Trophoblast cell (in vitro differentiated cells and primary cell): ENCODE measurements at places on chromosomes 11 and 22.
A peak's percentile ranks its signal among the peaks of the same experiment; 100 is the strongest.

DNA sequence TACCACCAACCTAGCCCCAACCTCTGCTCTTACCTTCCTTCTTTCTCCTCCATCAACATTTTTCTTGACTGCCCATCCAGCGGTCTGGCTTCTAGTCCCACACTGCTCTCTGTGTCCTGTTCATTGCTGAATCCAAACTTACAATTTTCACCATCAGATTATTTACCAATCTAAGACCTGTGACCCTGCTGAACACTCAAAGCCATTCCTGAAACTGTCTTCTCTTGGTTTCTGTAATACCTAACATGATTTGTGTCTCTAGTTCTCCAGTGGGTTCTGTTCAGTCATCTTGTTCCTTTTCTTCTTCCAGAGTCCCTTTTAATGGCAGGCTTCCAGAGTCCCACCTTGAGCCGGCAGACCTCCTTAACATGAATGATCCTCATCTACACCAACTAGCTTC is 24.1 kb downstream of the RRAS2 start:
- DNase-seq: no peak

GRCh38 chr22:49212466-49212865 is 615.2 kb downstream of the BRD1 start:
- no peak for DNase-seq

DNA sequence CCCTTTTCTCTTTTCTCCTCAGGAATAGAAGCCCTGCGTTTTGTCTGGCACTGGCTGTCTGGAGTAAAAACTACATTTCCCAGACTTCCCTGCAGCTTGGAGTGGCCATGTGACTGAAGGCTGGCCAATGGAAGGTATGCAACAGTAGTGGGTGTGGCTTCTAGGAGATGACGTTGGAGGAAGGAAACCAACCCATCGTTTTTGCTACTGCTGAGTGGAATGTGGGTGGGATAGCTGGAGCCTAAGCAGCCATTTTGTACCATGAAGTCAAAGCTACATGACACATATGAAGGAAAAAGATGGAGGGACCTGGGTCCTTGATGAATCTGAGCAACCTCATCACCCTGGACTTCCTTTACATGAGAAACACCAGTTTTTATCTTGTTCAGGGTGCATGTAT is 19.6 kb downstream of the FGF3 start:
- peak; percentile 30 for DNase-seq

GRCh38 chr22:41360126-41360525 is 21.6 kb upstream of the TEF start:
- no peak for DNase-seq

DNA sequence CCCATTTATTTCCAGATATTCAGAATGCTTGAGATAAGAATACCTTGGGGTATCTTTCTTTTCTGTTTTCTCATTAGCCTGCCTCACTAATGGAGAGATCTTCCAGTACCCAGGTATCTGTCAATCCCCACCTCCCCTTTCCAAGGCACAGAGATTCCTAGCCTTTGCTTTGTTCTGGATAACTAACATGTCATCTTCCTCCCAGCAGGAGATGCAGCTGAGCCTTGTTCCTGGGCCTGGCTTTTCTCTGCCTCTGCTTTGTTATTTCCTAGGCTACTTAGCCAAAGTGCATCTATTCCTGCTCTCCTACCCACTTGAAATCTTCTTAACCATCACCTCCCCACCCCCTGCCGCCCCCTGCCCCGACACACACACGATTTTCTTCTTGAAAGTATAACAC is 297.1 kb downstream of the NELL1 start:
- DNase-seq: no peak

- peak; percentile 99 for DNase-seq
Observed at GRCh38 chr11:3378426-3379423, at the start of gene ZNF195. ZNF195 (minus strand) TSS chr11:3379146; CDS start chr11:3379040, 106 bp downstream.

- no peak for DNase-seq
Observed at GRCh38 chr11:33713856-33714398, 13.3 kb upstream of the C11orf91 start.

DNA sequence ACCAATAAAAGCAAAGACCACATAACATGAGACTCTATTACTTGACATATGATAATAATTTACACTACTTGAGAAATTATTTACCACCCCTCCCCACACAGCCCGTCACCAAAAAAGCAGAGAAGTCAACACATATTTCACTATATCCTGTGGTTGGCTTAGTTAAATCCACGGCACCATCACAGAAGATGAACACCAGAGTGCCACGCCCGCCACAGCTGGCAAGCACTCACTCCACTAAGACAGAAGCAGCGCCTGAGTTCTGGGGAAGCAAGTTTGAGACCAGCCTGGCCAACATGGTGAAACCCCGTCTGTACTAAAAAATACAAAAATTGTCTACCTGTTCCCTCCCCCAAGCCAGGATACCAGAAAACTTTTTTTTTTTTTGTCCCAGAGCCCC is 53.1 kb downstream of the PACSIN2 start:
- no peak for DNase-seq

GRCh38 chr11:117045196-117045595 is 53.0 kb downstream of the SIK3 start:
- DNase-seq: peak; percentile 55

DNA sequence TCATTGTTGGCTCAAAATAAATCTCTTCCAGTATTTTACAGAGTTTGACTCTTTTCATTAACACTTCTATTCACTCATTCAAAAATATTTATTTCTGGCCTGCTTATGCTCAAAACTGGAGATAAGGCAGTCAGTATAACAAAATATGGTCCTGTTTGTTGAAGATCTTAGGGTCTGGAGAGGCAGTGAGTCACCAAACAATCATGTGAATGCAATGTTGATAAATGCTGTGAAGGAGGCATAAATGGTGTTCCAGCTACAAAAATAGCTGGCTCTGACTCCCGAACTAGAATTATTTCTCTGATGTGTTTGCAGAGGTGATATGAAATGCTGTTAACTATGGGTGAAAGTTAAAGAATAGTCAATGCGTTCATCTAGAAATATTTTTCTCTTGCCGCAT is 390.6 kb downstream of the AASDHPPT start:
- DNase-seq: no peak

DNA sequence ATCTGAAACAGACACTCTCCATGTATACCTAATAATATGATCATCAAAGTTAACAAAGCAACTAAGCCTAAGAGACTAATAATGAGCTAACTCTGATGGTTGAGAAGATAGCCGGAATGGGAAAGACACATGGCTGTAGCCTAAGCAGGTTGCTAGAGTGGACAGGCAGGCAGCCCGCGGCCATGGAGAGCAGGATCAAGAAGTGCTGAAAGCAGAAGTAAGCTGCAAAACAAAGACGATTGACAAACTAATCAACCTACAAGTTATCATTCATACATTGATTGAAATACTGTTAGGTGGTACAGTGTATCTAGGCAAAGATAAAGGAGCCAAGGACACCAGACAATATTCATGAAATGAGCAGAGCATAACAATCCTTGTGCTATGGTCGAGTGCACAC is 29.3 kb downstream of the SLN start:
- DNase-seq: no peak

DNA sequence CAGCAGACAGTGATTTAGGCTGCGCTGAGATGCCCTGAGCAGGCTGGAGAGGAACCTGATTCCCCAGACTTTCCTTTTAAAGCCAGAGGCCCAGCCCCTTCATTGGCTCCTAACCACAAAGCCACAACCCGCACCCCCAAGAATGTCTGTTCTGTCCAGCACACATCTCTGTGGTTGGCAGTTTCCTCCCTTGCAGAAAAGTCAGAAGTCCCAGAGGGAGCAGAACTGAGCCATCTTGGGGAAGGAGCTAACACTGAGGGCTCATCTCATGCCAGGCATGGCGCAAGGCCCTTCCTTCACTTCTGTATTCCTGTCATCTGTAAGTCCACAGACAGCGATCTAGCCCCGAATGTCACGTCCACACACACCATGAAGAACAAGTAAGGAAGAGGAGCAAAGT is 97.1 kb upstream of the SYT13 start:
- DNase-seq: no peak

DNA sequence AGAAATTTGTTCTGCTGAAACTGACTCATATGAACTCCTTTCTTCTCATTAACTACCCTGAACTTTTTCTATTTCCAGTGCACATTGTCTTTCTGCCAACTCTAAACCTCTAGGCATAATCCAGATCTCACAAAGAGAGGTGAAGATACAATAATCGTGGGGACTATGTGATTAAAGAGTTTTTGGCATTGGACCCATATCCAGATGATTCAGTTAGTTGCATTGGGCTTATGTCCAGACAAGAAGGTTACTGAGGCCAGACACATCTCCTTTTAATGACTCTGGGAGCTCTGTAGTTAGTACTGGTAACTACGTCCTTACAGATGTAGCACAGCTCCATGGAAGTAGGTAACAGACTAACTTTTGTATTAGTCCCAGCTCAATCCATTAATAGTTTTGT is 273.0 kb downstream of the CASP12 start:
- DNase-seq: no peak

DNA sequence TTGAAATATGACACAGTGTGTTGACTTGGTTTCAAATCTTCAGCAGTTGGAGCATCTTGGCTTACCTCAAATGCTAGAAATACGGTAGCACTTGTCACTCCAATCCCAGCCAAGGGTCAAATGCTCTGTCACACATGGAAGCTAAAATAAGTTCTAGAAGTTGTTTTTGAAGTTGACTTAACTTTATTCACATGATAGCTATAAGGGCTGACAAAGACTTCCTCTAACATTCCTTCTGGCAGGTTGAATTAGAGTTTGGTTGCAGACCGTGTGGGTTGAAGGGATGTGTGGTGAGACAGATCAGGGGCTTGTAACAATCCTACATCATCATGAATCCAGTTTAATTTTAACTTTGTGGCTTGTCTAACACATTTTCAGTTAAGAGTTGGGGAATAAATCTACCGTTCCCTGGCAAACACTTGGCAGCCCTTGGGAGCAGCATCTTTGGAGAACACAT is 4.6 kb downstream of the SLN start:
- no peak for DNase-seq

DNA sequence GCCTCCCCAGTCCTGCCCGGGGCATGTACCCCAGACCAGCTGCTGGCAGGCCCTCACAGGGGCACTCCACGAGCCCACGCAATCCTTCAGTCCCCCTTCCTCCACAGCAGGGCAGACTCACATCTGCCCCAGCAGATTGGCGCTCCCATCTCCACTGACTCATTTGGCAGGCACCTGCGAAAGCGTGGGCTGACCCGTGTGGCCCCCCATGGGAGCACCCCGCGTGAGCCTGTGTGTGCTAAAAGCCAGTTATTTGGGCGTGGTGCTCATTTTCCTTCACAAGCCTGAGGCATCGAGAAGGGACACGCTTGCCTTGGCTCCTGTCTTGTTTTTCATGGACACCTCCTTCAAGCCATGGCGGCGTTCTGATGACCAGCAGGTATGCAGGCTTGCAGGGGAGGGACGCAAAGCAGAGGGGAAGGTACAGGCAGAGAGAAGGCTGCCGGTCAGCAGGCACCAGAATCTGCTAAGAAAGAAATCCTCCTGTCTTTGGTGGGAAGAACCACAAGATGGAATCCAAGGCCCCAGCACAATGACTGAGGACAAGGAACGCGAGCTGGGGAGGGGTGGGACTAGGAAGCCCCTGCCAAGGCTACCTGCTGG is 8.6 kb downstream of the NECTIN1 start:
- no peak for DNase-seq

GRCh38 chr11:133047036-133047770 is 485.1 kb downstream of the OPCML start:
- DNase-seq: no peak

DNA sequence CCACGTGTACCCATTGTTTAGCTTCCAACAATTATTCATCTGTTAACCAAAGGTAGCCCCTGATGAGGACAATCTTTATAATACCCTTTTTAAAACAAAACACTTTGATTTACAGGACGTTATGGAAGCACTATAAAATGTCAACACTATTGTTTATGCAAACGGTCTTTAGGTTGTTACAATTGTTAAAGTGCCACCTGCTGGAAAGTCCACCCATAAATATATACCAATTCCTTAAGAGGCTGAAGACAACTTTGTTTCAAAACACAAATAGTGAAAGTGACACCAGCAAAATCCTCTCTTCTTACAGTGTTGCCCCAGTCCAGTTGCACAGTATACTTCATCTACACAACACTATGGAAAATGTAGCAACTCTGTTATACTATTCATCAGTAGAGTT is 68.9 kb upstream of the SLN start:
- no peak for DNase-seq

DNA sequence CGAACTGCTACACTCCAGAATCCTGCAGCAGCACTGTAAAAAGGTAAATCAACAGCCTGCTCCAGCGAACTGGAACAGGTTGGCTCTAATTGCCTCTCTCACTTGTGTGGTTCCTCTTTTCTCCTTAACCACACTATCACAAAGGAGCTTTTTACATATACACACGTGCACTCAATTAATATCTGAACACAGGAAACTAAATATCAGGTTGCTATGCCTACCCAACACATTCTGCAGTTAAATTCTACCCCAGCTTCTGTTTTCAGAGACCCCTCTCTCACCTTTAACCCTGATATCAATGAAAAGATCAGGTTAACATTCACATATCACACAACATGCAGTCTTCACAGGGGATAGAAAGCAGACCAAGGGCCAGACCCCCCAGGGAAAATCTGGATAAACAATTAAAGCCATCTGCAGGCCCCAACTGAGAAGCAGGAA is 11.0 kb downstream of the RBFOX2 start:
- DNase-seq: no peak

GRCh38 chr22:47328550-47329243 is 566.2 kb downstream of the TBC1D22A start:
- no peak for DNase-seq

DNA sequence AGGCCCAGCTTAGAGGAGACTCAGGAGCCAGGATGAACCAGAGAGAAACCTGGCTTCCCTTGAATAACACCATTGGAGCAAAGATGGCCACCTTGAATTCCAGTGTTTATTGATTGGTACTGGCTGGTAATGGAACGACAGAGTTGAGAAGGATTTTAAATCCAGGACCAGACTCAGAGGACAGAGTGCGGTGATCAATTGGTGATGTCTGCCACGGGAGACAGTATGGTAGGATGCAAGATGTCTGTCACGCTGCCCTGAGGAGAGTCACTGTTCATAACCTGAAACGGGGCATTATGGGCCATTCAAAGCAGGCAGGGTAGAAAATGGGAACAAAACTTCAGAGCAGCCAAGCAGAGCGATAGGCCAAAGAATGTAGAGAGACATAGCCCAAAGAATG is 55.4 kb upstream of the ISX start:
- DNase-seq: no peak

DNA sequence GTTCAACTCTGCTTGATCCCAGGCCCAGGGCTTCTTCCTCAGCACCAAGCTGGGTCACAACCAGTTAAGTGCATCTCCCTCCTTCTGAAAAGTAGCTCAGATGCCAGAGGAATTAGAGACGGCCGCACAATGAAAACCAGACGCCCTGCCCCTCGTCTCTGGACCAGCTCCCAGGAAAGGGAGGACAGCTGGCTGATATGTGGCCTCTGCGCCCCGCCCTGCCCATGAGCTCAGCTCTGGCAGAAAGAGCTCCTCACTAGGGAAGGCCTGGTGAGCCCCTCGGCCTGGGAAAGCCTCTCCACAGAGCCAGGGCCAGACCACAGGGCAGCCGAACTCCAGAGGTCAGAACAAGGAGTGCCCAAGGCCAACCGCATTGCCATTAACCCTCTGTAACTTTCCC is 18.1 kb upstream of the SCGB1A1 start:
- DNase-seq: no peak
